ENCODE measurements at places on chromosomes 3 and 15.

DNA sequence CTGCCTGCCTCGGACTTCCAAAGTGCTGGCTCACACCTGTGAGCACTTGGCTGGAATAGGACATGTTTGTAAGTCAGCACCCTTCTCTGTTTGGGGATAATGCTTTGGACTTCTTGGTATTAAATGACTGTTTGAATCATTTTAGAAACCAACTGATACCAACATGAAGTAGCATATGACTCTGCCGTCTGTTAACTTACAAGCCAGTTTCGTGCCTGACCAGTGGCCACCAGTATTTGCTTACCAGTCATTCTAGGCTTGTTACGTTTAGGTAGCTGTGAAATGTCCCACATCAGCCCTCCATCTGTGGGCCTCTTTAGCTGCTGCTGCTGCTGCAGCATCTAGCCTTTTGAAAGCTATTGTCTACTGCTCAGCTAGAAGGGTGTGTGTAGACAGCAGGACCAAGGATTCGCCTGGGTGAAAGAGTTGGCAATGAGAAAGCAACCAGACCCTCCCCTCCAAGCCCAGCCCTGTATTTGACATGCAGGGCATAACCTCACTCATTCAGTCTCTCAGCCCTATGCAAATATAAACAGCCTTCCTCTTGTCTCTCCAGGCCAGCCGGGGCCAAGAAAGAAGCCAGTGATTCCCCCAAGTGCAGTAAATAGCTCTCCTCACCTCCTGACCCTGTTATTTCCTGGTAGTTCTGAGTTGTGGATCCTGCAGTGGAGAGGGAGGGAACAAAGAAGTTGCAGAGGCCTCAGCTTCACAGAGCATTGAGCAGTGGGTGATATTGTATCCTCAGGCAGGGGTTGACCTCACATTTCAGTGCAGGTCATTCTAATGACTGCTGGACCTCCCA lies 51.0 kb downstream of the NKIRAS1 start:
- DNase-seq: no peak

DNA sequence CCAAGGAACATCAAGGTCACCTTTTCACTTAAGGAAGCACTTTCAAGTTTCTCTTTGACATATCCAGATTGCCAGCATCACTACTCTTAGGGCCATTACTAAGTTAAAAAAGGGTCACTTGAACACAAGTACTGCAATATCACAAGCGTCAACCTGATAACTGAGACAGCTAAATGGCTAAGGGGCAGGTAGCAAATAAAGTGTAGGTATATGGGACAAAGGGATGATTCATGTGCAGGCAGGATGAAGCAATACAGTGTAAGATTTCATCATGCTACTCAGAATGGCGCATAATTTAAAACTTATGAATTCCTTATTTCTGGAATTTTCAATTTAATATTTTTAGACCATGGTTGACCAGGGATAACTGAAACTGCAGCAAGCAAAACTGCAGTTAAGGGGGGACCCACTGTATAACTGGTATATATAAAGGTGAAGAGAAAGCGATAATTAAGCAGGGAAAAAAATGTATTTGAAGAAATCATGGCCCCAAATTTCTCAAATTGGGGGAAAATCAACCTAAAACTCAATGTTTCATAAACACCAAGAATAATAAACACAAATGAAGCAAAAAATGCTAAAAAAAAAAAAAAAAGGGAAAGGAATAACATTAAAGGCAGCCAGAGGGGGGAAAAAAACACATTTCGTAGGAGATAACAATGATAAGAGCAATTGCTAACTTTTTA lies 13.1 kb downstream of the CCR1 start:
- DNase-seq: no peak

DNA sequence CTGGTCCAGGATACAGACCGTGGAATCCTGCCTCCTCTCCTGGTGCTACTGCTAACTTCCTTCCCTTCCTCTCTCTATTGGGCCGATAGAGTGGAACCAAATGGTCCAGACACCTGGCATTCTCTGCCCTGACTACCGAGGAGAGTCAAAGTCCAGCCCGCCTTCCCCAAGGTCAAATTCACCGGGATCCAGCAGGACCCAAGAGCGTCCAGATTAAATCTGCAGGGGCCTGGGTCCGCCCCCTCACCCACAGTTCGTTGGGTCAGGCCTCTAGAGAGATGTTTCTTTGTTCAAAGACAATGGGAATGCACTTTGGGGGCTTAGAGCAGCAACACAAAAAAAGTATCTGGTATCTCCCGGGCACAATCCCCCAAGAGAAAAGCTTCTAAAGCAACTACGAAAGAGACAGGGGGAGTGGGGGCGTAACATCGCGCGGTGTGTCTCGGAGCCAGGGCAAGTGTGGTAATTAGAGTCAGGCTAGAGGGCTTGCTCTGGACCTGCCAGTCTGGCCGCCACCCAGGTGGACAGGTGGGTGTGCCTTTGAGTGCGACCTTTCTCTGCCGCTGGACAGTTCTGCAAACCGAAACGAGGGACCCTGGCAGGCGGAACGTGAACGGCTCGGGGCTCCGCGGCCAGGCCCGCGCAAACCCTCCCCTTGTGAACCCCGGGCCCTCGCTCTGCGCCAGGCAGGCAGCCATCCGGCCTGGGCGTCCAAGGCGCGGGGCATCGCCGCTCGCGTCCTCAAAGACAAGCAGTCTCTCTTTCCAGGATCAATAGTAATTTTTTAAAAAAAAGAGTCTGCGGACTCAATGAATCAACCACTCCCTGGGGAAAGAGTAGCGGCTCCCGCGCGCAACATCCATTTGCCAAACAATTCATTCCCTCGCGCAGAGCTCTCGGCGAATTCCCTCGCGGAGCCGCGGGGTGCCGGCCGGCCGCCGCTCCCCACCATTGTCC lies 806 bp downstream of the KLHL25 start:
- DNase-seq: no peak

DNA sequence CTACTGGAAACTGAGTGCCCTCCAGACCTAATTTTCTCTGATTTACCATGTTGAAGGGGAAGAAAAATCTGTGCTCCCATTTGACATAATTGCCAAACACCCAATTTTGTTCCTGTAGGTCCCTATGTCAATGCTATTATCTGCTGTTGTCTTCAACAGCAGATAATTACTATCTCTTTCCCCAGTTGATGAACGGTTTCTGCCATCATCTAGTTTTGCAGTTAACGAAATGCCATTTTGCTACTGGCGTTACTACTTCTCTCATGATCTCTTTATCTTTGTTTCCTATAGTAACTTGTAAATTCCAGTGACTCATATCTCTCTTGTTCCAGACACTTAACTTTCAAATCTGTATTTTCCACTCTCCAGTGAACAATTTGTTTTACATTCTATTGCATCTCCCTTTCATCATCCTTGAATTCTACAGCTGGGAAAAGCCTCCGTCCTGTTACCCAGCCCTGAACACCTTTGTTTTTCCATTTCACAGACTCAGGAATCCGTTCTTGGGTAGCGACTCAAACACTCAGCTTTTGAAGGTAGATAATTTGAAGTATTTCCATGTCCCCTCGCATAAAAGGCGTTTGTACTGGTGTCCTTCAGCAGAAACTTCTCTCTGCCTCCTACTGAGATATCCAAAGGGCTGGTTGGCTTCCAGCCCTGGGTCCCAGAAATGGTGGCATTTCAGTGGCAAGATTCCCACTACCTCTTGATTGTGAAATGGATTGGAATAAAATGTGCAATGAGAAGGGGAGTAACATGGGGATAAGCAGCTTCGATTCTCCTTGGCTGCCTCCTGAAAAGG lies 111.7 kb downstream of the FOXB1 start:
- DNase-seq: no peak

GRCh38 chr3:53044371-53044710 lies 1.5 kb downstream of the SFMBT1 start:
- DNase-seq: no peak

DNA sequence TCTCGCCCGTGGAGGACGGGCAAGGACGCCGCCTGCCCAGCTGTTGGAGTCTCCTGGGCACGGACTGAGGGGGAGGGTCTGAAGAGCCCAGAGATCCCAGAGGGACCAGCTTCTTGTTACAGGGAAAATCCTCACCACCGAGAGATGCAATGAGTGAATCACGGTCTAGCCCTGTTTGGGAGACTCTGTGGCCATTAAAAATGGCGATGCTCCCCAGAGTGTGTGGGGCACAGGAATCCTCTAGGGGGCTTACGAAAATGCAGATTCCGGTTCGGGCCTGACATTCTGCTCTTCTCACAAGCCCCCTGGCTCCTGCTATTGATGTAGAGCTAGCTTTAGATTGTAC lies 35.5 kb upstream of the EPHB3 start:
- no peak for DNase-seq

GRCh38 chr3:7015683-7016440 lies 154.9 kb downstream of the GRM7 start:
- DNase-seq: no peak

- no peak for DNase-seq
These were observed 23.1 kb downstream of the ABHD6 start for GRCh38 chr3:58260733-58261132.

GRCh38 chr3:76311941-76312340 lies 526.6 kb upstream of the ZNF717 start:
- no peak for DNase-seq

GRCh38 chr15:22810853-22811338 lies 24.5 kb downstream of the NIPA1 start:
- DNase-seq: no peak

DNA sequence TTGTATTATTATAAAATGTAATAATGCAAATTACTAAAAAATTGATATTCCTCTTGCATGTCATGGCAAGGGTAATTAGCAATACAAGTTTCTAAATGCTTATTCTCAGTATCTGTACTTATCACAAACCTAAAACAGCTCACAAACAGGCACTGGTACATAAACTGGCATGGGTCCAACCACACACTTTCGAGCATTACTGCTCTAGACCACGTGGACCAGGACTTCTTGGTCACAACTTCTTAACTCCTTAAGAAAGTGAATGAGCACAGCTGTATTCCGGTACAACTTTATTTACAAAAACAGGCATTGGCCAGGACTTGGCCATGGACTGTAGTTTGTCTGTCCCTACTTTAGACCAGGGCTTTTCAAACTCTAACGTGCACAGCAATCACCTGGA lies 173.3 kb downstream of the SUCLG2 start:
- no peak for DNase-seq

DNA sequence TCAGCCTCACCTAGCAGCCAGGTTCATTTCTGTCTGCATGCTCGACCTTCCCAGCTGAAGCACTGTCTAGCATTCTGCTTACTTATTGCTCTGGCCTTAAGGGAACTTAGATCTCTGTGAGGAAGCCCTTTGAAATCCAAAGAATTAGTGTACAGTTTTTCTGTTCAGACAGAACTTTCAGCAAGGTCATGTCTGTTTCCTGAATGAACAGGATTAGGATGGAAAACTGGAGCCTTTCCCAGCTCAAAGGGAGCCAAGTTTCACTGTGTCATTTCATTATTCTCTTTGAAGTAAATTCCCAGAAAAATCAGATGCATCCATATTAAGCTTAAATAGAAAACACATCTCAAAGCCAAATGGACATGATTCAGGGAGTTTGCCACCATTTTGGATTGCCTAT lies 457.3 kb upstream of the KCNMB2 start:
- no peak for DNase-seq

DNA sequence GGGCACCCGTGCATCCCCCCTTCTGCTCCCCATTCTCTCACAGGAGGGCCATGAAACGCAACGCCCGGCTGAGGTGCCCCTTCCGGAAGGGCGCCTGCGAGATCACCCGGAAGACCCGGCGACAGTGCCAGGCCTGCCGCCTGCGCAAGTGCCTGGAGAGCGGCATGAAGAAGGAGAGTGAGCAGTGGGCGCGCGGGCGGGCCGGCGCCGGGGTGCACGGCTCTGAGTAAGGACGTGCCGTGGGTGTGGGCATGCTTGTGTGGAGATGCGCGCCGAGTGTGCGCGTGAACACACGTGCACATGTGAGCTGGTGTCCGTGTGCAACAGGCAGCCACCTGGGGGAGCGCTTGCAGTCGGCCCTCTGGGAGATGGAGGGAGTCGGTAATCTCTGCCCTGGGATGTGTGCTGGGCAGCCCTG lies 28.1 kb downstream of the NR1I2 start:
- DNase-seq: no peak

DNA sequence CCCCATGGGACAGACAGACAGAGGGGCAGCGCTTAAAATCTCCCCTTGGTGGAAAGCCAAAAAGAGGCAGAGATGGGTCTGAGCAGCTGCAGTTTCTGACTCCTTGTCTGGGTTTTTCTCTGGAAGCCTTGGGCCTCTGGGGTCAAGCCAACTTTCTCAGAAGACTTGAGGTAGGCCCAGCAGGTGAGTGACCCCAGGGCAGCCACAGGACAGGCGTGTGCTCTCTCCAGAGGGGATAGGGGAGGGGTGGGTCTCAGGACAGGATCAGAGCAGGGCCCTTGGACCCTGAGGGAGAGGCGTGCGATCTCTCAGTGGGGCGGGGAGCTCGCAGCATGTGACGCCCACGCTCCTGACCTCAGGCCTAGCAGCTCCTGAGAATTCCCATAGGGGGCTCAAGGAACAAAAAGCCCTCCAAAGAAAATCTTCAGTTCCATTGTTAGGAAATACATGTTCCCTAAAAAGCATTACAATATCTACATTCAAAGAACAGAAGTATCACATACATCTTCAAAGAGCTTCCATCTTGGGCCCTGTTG lies 34.6 kb upstream of the DUSP7 start:
- no peak for DNase-seq

DNA sequence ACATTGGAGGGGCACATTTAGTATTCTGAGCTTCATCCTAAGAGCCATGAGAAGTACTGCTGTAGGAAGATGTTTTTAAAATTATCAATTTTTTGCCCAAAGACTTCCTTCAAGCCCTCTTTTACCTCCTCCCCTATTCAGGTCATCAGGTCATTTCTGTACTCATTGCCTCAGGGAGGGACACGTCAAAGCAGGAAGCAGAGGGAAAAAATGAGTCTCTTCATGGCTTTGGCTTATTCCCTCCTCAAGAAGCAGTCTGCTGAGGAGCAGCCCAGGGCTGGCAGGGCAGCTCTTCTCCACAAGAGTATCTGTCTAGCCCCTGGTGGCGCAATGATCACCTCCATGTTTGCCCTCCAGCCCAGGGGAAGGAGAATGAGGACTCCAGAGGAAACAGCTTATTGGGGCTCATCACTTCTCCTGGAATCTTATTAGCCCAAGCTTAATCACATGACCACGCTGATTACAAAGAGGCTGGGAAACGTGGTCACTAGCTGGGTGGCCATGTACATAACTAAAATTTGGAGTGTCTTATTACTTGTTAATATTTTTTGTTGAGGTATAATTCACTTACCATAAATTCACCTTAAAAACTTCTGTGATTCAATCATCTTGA lies 44.2 kb upstream of the GATA2 start:
- no peak for DNase-seq

DNA sequence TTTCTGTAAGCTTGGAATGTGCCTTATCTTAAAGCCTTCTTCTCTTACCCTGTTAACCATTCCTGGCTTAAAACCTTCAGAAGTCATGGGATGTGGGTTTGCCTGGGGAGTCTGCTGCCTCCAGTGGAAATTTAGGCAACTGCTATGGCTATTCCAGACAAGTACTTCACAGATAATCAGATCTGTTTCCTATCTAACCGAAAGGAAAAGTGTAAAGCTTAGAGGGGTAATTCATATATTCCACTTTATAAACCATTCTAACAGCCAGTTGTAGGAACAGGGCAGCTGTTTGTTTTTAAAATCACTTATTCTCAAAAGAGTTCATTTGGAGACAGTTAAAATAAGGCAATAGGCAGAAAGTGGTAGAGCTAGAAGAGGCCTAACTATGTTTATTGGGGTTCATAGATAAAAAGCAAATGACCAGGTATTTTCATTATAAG lies 219.9 kb downstream of the TCF12 start:
- no peak for DNase-seq

All from KG1 (cell line).